ENCODE measurements at places on chromosomes 12 and 14. TPM values are rescaled to one million over a fixed set of nuclear protein-coding genes. Genes with fewer than 3 reads are reported as not detected.

The SLC25A47 gene
- total RNA-seq = not detected

The DIO2 gene
- total RNA-seq = 2.9 TPM

The PABPN1 gene
- total RNA-seq = 146 TPM

The GRIN2B gene
- total RNA-seq = 3.9 TPM

The IL23A gene
- 0.22 TPM for total RNA-seq

The HOXC5 gene
- total RNA-seq = 0.82 TPM

The TIMELESS gene
- total RNA-seq = 38.8 TPM

The TRPV4 gene
- total RNA-seq = 0.06 TPM

The TROAP gene
- 100 TPM for total RNA-seq

The DLGAP5 gene
- total RNA-seq = 32.8 TPM

The KCNJ8 gene
- total RNA-seq = 0.57 TPM

The CYP27B1 gene
- total RNA-seq = 2.2 TPM

The CCDC175 gene
- not detected for total RNA-seq

The ERP27 gene
- not detected for total RNA-seq

The PRH1 gene
- total RNA-seq = 2.8 TPM

The TCL1A gene
- not detected for total RNA-seq

The CLEC4C gene
- not detected for total RNA-seq
